ENCODE measurements at places on chromosomes 2 and 18. TPM values are rescaled to one million over a fixed set of nuclear protein-coding genes. Genes with fewer than 3 reads are reported as not detected.

Gene FAP
- total RNA-seq = 225 TPM

Gene PSMD1
- 130 TPM for total RNA-seq

Gene LRP1B
- total RNA-seq = 0.13 TPM

Gene ASNSD1
- total RNA-seq = 72.4 TPM

Gene SNTG2
- not detected for total RNA-seq

Gene INPP5D
- 0.22 TPM for total RNA-seq

Gene TUBA3E
- total RNA-seq = not detected

Gene ANKRD30BL
- total RNA-seq = not detected

Gene SERPINB4
- total RNA-seq = not detected

Gene QPCT
- total RNA-seq = 17.5 TPM

Gene MRPL30
- 40.8 TPM for total RNA-seq

Gene RESP18
- not detected for total RNA-seq

Gene CPLX4
- not detected for total RNA-seq
